ENCODE measurements at places on chromosomes 2 and 18.

- no peak for DNase-seq
These were observed 128.6 kb downstream of the ZNF532 start for GRCh38 chr18:58993260-58993659.

DNA sequence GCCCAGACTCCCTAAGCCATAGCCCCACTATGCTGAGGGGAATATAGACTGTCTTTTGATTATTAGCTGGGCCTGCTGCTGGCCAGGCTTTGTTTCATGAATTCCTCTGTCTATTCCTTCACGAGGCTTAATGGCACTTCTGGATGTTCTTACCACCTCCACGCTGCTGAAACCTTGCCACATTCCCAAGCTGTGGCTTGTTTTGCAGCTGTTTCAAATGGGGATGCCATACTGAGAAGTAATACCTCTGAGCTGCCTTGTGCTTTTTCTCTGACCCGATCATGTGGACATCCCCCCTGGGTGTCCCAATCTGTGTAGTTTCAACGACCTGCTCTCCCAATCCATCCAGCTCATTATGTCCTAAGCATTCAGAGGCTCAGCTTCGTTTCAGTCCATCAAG lies 114.1 kb downstream of the ICOS start:
- DNase-seq, result no peak

DNA sequence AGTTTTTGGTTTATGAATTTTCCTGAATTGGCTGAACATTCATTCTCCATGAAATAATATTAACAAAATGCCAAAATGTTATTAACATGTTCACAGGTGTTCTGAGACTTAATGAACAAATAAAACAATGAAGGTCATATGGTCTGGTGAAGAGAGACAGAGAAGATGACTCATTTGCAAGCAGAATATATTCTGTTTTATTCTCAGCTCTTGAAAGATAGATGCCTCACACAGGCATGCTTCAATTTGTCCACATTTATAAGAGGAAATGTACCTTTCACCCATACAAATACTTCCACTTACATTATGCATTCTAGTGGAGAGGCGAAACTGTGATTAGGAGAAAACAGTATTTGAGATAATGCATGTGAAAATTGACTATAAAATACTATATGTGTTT lies 75.4 kb upstream of the PGAP1 start:
- no peak for DNase-seq

DNA sequence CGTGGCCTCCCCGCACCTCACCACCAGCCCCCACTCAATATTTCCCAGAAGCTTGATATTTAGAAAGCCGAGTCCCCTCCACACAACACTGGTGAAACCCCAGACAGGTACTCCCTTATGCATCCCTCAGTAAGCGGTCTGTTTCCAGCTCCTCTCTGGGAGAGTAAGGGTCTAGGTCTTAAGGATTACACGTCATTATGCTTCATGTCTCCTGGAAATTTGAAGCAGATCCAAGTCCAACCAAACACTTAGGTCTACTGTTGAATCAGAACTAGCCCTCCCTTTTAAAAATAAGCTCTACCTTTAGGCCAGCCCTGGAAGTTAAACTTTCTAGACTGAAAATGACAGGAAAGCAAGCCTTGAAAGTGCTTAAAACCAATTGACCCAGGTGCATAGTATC lies 1.5 kb upstream of the OST4 start:
- no peak for DNase-seq

- DNase-seq, result peak; percentile 87
These were observed 258 bp downstream of the MGAT4A start for GRCh38 chr2:98730707-98731040.

- no peak for DNase-seq
These were observed 1455.5 kb upstream of the ZEB2 start for GRCh38 chr2:145975406-145975805.

DNA sequence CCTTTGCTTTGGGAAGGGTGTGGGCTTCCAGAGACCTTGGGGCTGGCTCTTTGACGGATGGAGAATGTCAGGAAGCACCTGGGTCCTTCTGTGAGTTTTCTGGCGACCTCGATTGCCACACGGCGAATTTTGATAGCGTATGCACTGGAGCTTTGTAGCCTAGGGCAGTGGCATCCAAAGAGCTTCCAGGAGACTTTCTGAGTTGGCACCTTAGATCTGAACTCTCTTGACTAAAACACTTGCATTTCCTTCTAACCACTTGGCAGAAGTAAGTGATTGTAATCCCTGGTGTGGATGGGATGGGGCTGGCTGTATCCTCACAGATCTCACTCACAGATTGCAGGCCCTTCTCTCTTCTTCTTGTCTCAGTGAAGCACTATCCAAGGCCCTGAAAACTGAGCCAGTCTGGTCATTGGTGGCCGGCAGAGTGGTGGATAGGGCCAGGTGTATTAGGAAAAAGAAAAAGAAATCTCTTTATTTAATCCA lies 7.8 kb downstream of the RNF144A start:
- no peak for DNase-seq

GRCh38 chr2:67872481-67872880 lies 190.3 kb downstream of the C1D start:
- no peak for DNase-seq

- DNase-seq, result no peak
These were observed 180.3 kb downstream of the MYO5B start for GRCh38 chr18:50014606-50015005.

- DNase-seq, result no peak
These were observed 53.9 kb downstream of the WDSUB1 start for GRCh38 chr2:159232456-159233170.

- DNase-seq, result no peak
These were observed 308.1 kb downstream of the ZEB2 start for GRCh38 chr2:144211826-144212225.
